ENCODE measurements at places on chromosomes 5 and 9.

DNA sequence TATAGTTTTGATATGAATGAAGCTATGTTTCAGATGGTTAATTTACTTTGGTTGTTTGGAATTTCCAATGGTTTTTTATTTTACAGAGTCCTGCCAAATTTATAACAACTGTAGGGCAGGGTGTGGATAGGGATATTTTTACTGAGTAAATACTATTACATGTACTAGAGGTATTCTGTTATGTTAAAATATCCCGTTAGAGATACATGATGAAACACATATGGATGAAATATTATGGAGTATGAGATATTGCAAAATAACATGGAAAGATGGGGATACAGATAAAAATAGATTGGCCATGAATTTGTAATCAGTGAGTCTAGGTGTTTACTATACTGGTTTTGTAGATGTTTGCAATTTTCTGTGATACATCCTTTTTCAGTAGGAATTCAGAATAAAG, 76.7 kb downstream of the RAB24 start:
- DNase-seq = no peak

DNA sequence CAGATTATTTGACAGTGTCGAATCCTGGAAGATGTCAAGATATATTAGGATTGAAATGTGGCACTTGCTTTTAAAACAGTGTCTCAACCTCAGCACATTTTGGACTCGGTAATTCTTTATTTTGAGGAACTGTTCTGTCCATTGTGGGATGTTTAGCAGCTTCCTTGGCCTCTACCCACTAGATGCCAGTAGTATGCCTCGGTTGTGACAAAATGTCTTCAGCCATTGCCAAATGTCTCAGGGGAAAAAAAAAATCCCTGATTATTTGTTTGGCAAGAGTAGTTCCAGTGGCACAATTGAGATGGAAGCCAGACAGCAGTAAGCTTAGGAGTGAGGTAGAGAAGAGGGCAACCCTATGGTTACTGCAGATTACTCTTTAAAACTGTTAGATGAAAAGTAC, 694.5 kb upstream of the RIOK2 start:
- DNase-seq = no peak

GRCh38 chr5:111075520-111075919, 4.0 kb downstream of the TSLP start:
- DNase-seq = peak; percentile 69

DNA sequence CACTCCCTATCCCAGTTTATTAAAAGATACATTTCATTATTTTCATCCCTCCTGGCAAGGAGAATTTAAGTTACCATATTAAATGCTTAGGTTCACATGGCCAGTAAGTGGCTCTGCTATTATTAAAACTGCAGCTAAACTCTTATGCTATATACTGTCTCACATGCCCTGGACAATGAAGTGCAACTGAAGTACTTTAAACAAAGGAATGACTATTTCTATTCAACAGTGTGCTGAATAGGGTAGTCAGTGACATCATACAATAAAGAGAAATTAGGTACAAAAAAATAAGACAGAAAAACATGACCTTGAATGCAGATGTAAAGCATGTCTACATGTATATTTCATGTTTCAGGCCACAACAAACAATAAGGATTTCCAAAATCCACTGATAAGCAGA, 282.6 kb upstream of the SMC2 start:
- DNase-seq = no peak

DNA sequence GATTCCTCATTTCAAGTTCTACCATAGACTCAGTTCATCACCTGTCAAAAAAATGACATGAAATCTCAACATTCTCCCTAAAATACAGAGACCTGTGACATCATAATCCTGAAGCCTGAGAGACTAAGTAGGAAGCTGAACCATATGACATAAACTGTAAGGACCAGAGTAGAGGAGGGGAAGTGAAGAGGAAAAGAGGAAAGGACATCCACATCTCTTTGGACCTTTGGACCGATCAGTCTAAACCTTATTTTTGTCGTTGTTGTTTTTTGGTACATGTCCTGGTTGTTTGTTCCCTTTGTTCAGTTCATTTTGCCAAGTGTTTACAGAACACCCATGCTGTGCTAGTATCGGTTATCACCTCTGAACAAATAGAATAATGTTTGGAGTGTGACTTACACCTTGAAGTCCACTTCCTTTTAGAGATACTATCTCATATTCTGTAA, 41.9 kb downstream of the LURAP1L start:
- DNase-seq = no peak

DNA sequence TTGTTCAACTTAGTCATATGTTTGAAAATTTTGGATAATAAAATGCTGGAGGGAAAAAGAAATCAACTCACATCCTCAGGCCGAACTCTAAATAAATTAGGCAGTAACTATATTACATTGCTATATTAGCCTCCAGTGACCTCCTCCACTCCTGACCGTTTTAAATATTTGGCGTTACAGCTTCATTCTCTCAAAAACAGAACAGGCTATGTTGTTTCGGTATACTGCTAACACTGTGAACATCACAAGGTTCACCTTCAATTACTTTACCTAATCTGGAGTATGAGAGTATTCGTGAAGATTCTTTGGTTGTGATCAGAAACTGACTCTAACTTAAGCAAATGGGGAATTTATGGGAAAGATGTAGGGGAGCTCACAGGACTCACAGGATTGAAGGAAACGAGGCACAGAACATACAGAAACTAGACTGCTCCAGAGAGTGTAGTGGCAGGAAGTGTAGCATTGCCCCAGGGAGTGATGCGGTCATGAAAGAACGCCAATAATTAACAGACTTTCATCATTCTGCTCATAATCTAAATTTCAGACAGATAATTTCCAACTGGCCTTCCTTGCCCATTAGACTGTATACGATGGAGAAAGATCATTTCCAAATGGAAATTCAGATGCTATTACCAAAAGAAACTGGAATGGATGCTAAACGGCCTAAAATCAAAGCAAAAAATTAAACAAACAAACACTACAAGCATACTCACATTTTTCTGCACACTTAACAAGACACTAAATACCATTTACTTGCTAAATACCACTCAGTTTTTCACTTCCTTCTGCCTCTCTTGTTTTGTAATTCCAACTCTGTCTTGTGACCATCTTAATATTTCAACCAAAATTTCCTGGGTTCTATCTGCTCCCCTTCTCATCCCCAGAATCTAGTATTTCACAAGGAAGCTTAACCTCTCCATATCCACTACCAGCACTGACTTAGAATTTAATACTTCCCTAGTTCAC, 110.1 kb upstream of the LPAR1 start:
- peak; percentile 54 for DNase-seq

DNA sequence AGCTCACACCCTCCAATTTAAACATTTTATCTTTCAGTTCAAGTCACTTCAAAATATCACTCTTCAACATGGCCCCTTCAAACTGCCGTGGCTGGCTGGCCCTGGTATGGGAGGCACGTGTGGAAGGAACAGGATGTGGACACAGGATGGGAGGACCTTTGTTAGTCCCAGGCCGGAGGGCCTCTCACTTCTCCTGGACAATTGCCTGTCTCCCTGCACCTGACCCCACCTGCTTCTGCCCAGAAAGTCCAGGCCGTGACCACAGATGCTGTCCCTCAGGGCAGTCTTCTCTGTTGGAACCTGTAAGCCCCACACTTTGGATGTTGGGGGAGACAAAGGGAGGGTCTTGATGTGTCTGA, 19.4 kb downstream of the AMBP start:
- DNase-seq = no peak

DNA sequence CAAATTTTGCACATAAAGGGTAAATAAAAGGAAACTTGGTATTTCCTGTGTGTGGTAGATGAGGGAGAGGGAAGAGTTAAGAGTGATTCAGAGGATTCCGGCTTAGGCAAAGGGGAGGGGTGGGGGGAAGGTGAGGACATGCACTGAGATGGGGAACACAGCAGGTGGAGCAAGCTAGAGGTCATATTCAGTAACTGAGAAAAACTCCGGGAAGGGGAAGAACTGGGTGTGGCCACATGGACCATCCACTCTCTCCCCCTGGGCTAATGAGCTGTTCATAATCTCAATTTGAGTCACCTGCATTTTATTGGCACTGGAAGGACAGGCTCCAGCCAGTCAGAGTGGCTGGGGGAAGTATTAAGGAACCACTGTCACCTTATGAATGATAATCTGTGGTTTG, 45.1 kb upstream of the UGCG start:
- DNase-seq = no peak

GRCh38 chr5:179226696-179227095, 118.6 kb downstream of the ADAMTS2 start:
- DNase-seq = no peak

DNA sequence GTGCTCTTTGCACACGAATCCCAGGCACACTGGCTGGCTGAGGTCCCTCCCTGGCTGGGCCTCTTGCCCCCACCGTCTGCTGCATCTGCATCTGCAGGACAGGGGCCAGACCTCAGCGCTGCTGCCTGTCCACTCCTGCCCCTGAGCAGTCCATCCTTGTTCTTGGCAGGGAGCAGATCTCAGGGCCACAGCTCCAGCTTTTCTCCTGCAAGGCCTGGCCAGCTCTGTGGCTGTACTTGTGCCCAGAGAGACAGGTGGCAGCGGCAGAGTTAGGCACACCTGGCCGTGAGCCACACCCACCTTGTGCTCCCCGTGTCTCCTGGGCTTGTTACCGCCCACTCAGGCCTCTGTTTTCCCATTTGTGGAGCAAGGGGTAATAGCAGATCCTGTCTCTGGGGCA, 13.9 kb downstream of the NEK6 start:
- no peak for DNase-seq

GRCh38 chr9:89679016-89679415, 74.2 kb downstream of the GADD45G start:
- no peak for DNase-seq

DNA sequence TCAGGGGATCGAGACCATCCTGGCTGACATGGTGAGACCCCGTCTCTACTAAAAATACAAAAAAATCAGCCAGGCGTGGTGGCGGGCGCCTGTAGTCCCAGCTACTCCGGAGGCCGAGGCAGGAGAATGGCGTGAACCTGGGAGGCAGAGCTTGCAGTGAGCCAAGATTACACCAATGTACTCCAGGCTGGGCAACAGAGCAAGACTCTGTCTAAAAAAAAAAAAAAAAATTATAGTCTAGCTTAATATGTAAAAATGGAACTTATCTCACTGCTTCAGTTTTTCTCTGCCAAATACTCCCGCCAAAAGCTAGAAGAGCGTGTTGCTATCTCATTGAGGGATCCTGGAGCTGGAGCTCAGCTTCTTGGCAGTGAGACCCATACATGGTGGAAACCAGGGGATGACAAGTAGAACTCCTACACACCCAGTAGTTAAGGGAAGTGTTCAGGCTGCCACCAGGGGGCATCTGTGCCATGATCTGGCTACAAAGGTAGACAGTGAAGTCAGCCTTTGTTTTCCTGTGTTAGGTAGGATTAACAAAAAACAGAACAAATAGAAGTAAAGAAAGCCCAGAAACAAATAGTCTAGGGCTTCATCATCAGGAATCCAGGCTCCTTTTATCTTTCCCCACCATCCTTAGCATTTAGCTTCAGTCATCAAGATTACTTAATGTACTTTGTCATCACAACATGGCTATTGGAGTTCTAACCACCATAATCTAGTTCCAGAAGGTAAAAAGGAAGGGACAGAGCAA, 33.6 kb upstream of the GLIPR2 start:
- DNase-seq = peak; percentile 75

GRCh38 chr5:3320317-3320875, 275.2 kb upstream of the IRX1 start:
- no peak for DNase-seq

GRCh38 chr5:122844136-122844909, 1.1 kb upstream of the SNX24 start:
- peak; percentile 28 for DNase-seq

GRCh38 chr5:123754908-123755307, 242.9 kb downstream of the CSNK1G3 start:
- DNase-seq = no peak

- DNase-seq = no peak
These were observed 29.2 kb downstream of the OSTF1 start for GRCh38 chr9:75117564-75117963.

- peak; percentile 69 for DNase-seq
These were observed 47.1 kb upstream of the CTSL start for GRCh38 chr9:87678650-87679355.

DNA sequence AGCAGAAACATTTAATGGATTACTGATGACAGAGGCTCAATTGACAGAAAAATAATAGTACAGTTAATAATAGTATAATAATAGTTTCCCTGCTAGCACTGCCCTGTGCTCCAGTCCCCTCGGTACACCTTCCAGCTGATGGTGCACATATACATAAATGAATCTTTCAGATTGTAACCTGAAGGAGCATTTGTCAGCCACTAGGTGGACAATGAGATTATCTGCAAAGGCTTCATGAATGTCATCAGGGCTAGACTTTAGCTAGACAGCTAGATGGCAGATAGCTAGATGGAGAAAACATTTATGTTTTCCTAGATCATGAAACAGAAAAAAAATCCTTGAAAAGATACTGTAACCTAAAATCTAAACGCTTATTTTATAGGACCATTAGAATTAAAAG, 304.4 kb upstream of the SMC2 start:
- DNase-seq = no peak

- DNase-seq = no peak
These were observed 69.3 kb downstream of the HSPA4 start for GRCh38 chr5:133121080-133121479.

DNA sequence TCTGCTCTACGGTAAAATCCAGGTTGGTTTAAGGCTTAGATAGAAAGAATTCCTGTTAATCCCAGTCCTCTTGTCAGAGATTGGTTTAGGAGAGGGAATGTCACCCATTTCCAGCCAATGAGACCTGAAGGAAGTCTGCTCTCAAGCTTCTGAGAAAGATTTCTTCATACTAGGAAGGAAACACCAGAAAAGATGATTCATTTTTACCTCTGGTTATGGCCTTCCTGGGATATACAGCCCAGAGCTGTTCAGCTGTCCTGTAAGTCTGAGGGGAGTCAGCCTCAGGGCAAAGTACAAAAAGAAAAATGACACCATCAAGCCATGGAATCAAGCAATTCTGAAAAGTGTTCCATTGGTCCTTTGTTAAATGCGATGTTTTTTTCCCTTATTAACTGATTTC, 18.6 kb upstream of the CFAP95 start:
- no peak for DNase-seq

DNA sequence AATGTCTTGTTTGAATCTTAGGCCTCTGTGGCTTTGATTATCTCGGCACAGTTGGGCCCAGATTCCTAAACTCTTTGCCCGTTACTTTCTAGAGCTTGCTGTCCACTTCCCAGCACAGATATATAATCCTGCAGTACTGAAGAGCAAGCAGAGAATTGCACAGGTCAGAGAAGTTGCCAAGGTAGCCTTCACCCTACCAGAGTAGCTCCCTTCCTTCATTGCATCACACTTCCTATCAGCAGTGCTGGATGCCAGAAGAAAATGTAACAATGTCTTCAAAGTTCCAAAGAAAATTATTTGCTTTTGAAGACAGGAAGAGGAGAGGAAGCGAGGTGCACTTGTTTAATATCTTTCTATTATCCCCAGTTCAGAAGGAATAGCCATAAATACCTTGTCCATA, 38.1 kb upstream of the SPATA31D4 start:
- DNase-seq = no peak

GRCh38 chr5:179732918-179733771, 523 bp downstream of the MAML1 start:
- peak; percentile 14 for DNase-seq

GRCh38 chr9:6827439-6828145, 69.8 kb downstream of the KDM4C start:
- DNase-seq = peak; percentile 23

Measured in inflammatory macrophage treated with lipopolysaccharide for 1 hour (primary cell).